ENCODE measurements at places on chromosomes 5 and 9.

GRCh38 chr5:179343021-179343718 lies 2.1 kb downstream of the ADAMTS2 start:
- peak; percentile 46 for DNase-seq

DNA sequence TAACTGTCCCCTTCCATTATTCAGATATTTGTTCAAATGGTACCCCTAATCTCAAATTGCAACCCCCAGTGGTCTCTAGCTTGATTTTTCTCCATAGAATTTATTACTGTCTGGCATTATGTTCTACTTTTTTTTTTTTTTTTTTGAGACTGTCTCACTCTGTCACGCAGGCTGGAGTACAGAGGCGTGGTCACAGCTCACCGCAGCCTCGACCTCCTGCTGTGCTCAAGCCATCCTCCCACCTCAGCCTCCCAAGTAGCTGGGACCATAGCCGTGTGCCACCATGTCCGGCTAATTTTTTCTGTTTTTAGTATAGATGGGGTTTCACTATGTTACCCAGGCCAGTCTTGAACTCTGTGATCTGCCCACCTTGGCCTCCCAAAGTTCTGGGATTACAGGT lies 2.0 kb upstream of the REEP5 start:
- no peak for DNase-seq

DNA sequence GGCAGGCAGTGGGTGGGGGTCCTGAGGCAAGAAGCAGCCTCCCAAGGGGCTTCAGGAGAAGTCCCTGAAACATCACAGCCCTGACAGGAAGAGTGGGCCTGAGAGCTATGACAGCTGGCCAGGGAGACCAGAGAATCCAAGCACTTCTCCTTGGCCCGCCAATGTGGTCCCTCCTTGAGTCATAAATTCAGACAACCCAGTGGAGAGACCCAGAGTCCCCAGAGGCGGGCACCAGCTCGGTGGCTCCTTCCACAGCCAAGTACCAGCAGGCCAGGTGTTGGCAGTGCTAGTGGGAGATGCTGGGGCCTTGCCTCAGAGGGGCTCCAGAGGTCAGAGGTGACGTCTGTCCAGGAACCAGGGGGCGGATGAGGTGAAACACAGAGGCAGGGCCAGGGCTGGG lies 1.6 kb upstream of the DOK3 start:
- DNase-seq = no peak

DNA sequence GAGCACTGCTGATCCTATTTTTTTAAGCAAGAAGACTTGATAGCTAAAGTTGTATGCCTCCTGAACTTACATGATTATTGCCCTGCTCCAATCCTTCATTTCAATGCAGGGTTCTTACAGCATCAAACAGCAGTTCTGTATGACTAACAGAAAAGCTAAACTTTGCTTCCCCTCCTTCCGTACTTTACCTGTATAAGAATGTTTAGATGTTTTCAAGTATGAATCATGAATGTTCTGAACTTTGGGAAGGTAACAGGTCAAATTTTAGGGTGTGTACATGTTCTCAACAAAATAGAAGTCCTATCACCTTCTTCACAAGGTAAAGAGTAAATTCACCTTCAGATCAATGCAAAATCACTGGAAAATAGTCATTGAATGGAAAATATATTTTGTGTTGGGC lies 972.6 kb upstream of the SEMA6A start:
- DNase-seq = no peak

- DNase-seq = no peak
Observed at GRCh38 chr5:142720641-142721271, 34.9 kb upstream of the FGF1 start.

GRCh38 chr9:37609735-37610397 lies 17.5 kb upstream of the TOMM5 start:
- no peak for DNase-seq

GRCh38 chr5:157827423-157827822 lies 31.5 kb downstream of the CLINT1 start:
- no peak for DNase-seq

DNA sequence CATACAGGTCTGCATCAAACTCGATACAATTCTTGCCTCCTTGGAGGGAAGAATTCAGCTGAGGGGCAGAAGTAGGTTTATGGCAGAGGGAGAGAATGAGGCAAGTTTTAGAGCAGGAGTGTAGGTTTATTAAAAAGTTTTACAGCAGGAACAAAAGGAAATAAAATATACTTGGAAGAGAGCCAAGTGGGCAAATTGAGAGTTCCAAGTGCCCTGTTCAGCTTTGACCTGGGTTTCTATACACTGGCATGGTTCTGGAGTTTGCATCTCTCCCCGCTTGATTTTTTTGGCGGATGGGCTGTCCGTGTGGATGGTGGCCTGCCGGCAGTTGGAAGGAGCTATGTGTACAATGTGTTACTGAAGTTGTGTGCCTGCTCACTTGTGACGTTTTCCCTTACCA lies 116.1 kb downstream of the ALDH1A1 start:
- no peak for DNase-seq

DNA sequence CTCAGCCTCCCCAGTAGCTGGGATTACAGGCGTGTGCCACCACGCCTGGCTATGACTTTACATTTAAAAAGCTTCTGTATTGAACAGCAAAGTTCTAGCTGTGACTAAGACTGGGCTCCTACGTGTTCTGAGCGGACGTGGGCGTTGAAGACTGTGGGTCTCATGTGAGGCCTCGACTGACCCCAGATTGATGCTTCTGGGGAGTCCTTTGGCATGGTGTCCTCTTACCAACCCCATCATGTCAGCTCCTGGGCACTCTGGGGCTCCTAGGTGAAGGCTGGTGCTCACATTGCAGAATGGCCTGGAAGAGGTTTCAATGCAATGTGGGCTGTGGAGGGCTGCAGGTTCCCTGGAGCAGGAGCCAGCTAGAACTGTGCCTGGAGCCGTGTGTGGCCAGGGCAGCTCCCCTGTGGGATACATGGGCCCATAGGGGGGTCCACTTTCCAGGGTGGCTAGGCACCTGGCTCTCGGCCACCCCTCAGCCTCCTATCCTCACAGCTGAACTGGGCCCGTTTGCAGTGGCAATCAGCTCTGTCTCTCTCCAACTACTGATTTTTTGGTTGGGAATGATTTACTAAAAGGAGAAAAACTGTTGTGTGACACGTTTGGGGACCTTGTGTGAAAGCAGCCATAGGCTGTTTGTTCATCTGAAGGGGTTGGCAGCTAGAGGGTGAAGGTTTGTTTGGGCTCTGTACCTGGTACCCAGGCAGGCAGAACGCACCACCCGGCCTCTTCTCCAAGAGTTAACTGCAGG lies 29.7 kb downstream of the SLC25A25 start:
- no peak for DNase-seq

DNA sequence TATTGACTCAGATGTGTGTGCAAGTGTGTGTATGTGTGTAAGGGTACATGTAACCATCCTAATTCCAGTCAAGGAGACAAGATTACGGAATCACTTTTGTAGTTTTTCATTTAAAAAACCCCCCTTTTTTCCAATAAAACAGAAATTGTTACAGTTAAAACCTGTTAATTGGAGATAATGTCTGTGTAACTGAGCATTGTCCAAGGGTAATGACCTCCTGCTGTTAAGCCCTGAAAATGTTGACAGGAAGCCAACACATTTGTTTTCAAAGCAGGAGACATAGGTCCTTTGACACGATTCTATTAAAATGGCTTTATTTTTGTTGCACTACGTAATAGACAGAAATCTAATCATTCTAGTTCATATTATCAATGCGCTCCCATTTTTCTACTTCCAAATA lies 457.3 kb upstream of the ARRDC3 start:
- no peak for DNase-seq

GRCh38 chr5:122187426-122187825 lies 58.1 kb downstream of the ZNF474 start:
- no peak for DNase-seq

- peak; percentile 4 for DNase-seq
Observed at GRCh38 chr5:69530561-69531405, 29.2 kb upstream of the GTF2H2C start.

DNA sequence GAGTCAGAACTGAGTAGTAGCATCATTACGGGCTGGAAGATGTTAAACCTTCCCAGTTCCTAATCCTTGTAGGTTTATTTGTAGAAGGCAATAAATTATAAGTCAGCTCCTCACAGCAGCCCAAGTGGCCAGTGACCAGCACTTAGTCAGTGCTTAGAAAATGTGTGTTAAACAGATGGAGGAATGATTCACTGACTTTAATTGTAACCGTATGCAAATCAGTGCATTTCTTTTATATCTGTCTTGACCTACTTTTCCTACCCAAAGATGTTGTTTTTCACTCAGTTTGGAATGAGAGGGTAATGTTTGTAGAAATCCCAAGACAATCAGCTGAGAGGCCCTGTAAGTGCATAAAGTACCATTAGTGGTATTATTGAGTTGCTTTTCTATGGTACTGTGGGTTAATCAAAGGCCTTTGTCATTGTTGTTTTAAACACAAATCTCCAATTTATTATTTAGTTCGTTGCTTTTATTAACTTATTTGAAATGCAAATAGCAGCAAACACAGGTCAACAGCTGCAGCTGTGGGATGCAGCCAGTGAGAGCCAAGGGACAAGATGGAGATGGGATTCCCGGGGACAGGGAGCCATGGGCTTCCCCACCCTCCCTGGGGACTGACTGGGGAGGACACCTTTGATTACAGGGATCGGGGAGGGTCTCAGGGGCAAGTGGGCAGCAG lies 49.8 kb downstream of the MAP1B start:
- no peak for DNase-seq

- peak; percentile 70 for DNase-seq
Observed at GRCh38 chr5:61055434-61056006, 106.7 kb downstream of the SMIM15 start.

DNA sequence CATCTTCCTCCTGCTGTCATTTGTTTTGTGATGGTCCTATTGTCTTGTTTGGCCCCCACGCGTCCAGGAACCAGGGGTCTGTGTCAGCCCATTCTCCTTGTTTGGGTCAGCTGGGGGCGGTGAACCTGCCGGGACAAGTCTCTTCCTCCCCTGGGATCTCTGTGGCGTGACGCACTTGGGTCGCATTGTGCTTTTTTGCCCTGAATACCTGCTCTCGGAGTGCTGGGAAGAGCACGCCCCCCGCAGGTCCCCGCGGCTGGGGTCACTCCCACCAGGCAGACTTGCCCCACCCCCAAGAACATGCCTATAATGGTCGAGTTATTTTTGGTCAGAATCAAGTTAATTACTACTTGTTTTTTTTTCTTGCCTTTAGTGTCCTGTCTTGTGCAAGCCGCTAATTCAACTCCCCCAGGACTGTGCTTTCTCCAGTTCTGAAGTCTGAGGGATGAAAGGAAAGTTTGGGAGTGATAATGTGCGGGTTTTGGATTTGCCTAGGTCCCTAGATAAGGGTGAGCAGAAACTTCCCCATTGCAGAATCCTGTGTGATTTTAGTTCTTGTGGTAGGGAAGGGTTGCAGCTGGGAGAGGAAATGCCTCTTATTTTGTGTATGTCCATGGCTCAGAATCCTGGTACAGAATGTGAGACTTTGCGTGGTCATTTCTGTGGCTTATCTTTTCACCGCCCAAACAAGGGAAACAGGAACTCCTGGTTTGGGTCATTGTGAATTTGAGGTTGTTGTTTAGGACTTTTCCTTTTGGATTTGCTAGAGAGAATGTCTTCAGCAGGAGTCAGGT lies 789 bp downstream of the ACER2 start:
- peak; percentile 57 for DNase-seq

- DNase-seq = no peak
Observed at GRCh38 chr5:13477118-13477737, 467.3 kb downstream of the DNAH5 start.

- no peak for DNase-seq
Observed at GRCh38 chr5:115231598-115231997, 31.1 kb downstream of the PGGT1B start.

GRCh38 chr9:126341426-126341825 lies 14.8 kb downstream of the MVB12B start:
- no peak for DNase-seq

- DNase-seq = no peak
Observed at GRCh38 chr5:173010021-173010420, 26.4 kb downstream of the ATP6V0E1 start.

DNA sequence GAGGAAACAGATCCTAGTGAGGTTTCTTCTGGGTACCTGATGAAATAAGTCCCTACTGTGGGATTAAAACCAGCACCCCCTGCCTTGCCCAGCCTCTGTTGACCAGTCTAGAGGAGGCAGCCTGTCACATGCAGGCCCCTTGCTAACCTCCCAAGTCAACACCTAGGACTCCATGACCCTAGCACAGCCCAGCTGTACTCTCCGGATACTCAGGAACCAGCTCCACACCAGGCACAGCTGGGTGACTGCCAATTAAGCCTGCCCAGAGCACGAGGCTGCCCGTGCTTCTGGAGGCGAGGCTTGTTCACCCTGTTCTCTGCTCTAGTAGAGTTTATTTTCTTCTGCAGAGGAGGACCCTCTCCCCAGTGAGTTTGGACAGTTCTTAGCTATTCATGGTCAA lies 92.5 kb downstream of the SNX24 start:
- no peak for DNase-seq

DNA sequence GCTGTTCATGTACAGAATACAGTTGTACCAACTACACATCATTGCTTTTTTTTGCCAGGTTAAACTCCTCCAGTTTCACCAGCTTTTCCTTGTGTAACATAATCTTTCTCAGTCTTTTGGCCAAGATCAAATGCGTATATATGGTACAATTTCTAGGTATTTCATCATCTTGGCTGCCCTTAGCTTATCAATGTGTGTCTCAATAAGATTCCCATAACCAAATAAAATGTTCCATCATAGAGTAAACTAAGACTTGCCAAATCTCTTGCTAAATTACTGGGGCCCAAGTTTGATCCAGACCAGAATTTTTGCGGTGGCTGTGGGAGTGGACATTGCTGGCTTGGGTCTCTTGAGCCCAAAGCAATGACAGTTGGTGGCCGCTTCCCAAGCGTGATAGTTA lies 24.3 kb upstream of the ERBIN start:
- no peak for DNase-seq

GRCh38 chr5:11792621-11793020 lies 111.6 kb downstream of the CTNND2 start:
- DNase-seq = no peak

- DNase-seq = no peak
Observed at GRCh38 chr5:43357067-43357466, 43.9 kb upstream of the HMGCS1 start.

DNA sequence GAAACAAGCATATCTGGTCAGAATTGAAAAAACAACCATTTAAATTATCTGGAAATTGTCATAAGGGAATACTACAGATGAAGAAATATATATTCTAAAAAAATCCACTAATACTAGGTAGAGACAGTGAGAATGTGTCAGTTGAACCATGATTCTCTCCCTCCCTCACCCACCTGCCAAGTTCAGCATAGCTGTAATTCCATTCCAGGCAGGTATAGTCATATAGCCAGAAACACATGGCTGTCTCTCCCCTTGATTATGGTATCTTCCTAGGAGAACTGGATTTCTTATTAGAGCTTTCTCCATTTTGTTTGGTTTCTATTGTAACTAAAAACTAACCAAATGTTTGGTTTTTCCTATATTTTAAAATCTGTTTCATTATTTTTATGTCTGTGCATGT lies 509.2 kb downstream of the CDH10 start:
- DNase-seq = no peak

GRCh38 chr5:62643556-62644451 lies 65.2 kb downstream of the LRRC70 start:
- no peak for DNase-seq
